ENCODE measurements at places on chromosomes 4 and X.

GRCh38 chrX:151633157-151633556 is 62.1 kb upstream of the PRRG3 start:
- DNase-seq = no peak

- DNase-seq = no peak
These were observed 410.5 kb downstream of the PPP3CA start for GRCh38 chr4:100936661-100937375.

DNA sequence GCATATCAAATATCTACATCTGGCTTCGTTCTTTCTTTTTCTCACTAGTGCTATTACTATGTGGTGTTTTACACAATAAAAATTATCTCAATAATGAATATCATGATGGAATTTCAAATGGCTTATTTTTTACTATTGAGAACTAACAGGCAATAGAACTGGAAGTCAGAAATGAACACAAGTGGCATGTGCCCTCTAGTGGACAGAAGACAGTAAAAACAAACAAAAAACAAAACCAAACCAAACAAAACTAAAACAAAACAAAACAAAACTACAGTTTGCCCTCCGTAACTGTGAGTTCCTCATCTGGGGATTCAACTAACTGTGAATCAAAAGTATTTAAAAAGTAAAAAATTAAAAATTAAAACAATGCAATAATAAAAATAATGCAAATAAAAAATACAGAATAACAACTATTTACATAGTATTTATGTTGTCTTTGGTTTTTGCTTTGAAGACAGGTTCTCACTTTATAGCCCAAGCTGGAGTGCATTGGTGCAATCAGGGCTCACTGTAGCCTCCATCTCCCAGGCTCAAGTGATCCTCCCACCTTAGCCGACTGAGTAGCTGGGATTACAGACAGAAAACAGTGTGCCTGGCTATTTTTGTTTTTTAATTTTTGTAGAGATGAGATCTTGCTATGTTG is 195.6 kb upstream of the TACR3 start:
- DNase-seq = no peak

DNA sequence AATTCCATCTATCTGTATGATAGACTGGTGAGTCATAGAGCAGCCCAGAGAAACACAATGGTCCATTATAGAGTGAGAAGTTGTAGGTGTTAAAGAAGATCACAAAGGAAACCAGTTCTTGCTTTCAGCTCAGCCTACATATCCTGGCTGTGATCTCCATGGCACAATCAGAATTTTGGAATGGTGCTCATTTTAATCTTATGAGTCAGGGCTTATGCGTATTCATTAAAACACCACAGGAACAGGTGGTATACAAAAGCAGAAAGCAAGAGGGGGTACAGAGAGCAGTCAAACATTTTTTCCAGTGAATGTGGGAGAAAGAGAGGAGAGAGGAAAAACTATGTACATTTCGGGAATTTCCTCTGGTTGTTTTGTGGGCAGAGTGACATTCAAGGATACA is 126.9 kb downstream of the MFAP3L start:
- no peak for DNase-seq

- no peak for DNase-seq
These were observed 138.2 kb upstream of the RAPGEF2 start for GRCh38 chr4:158964728-158965124.

GRCh38 chrX:132092439-132093065 is 35.3 kb downstream of the FRMD7 start:
- DNase-seq = peak; percentile 56

GRCh38 chrX:14295426-14295825 is 233.9 kb upstream of the GLRA2 start:
- DNase-seq = no peak

GRCh38 chr4:151667048-151667447 is 93.8 kb downstream of the GATB start:
- DNase-seq = no peak

DNA sequence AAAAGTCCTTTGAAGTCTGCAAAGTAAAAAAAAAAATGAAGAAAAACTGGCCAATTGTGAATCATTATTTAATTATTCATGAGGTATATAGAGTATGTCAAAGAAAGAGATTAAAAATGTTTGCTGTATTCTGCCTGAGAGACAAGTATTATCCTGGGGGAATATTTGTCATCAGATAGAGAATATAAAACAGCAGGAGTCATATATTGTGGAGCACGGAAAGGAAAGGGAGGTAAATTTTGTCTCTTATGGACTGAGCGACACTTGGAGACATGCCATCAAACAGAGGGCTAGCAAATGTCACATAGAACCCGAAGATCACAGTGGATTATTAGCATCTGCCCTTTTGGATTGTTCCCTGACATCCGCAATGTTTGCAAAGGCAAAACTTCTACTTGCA is 39.2 kb upstream of the FAT1 start:
- DNase-seq = no peak

DNA sequence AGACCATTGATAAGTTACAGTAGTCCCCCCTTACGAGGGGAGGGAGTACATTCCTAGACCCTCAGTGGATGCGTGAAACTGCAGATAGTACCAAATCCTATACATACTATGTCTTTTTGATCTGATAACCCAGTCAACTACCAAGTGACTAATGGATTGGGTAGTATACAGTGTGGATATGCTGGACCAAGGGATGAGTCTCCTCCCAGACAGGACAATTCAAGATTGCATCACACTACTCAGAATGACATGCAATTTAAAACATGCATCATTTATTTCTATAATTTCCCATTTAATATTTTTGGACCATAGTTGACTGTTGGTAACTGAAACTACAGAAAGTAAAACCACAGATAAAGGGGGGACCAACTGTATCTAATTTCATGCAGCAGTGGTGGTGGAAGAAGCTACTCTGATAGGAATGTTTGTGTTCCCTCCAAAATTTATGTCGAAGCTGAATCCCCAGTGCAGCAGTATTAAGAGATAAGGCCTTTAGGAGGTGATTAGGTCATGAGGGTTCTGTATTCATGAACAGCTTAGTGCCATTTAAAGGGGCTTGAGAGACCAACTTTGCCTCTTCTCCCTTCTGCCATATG is 11.9 kb downstream of the HADH start:
- no peak for DNase-seq

DNA sequence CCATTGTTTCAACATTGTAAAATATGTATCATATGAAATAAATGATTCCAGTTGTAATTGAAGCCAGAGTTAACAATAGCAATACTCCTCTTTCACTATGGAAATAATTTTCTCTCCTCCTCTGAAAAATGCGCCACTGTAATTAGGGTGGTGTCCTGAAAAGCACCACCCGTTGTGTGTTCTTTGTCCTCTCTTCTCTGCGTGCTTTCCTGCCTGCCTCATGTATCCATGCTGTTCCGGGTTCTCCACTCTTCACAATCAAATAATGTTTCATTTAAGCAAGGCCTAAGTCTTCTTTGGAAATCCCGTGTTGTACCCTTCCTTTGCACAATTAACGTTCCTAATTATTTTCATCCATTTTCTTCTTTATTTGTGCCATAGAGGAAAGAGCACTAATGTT is 293.3 kb downstream of the ADGRL3 start:
- no peak for DNase-seq

GRCh38 chrX:129700536-129700935 is 38.2 kb upstream of the XPNPEP2 start:
- no peak for DNase-seq

DNA sequence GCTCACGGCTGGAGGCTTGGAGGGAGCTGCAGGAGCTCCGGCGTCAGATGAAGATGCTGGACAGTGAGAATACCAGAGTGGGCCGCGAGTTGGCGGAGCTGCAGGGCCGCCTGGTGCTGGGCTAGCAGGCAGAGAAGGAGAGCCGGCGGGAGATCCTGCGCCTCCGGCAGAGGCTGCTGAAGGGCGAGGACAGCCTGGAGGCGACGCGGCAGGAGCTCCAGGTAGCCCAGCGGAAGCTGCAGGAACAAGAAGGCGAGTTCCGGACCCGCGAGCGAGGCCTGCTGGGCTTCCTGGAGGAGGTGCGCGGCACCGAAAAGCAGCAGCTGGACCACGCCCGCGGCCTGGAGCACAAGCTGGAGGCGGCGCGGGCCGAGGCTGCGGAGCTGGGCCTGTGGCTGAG is 14.7 kb downstream of the SMIM10L2A start:
- DNase-seq = no peak

DNA sequence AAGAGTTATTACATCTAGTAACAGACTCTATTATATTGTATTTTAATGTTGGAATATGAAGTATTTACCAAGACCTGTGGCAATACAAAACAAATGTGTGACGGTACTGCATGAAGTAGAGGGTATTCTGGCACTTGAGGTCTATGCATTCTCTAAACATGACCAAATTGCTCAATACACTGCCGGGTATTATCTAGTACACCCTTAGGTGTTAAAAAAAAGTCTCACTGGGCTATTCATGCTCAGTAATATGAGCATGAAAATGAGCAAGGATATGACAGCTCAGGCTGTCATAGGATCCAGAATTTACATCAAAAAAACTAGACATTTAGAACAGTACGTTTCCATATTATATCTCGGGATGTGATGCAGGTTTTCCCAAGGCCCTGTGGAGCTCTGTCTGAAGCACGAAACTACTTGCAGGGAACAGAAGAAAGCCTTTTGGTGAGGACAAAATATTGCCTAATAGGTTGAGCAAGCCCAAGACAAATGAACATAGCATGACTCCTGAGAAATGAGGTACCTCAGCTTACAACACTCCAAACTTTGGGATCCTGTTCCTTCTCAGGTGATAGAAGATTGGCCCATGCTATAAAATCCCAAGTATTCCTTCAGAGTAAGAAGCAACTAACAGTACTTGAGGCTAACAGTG is 74.1 kb upstream of the MAOA start:
- DNase-seq = no peak

DNA sequence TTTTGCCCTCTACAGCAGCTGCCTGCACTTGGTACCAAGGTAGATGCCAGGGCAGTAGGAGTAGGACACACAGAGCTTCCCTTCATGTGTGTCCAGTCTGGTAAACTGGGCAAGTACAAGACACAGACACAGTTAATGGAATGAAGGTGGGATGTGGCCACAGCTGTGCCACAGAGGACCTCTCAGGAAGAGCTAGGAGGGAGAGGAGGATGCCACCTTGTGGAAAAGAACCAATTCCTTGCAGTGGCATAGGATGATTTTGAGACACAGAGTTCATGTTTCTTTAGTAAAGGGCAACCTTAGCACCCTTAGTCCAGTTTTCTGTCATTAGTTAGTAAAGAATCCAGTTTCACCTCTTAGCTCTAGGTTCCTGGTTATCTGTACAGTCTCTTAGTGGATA is 36.3 kb upstream of the TBC1D14 start:
- no peak for DNase-seq

- no peak for DNase-seq
These were observed 85.4 kb downstream of the TIGD2 start for GRCh38 chr4:89196745-89197144.

DNA sequence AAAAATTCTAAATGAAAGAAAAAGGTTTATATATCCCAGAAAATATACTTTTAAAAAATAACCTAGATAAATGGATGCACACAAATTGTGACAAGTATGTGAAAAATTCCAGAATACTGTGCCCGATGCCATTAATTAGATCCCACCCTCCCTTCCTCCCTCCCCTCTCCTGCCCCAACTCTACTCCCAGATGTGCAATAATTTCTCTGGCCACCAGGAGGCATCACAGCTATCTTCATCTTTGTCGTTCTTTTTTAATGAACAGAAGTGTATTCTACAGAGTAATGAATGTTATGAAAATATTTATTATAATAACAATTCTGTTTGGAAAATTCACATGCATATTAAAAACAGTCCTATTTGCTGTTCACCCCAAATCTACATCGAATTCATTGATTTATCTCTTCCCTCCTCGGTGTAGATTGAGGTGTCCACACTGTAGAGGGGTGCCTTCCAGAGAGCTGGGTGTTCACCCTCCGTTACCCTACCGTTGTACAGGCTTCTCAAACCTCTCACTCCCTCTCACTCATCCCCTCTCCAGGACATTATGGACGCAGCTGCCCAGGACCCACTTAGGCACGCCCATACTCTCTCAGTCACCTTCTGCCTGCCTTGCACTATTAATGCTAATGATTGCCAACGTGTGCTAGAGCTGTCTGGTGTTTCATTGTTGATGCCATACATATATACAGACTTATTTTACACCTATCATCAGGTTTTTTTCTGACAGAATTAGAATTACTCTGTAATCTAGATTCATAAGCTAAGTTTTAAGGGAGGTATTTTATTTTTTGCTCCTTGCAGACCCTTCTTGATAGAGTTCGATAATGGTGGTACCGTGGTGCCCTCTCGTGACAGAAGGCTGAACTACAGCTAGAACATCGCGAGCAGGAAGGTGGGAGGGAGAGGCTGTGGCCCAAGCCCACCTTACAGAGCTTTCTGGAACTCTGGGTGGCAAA is 14.1 kb downstream of the RAB40AL start:
- peak; percentile 59 for DNase-seq

Measured in left colon (tissue), 2 donors.